Prostate gland (tissue), 2 donors: ENCODE measurements at places on chromosomes 7 and 10.

GRCh38 chr10:61439058-61439609 is 14.0 kb downstream of the TMEM26 start:
- DNase-seq = no peak

GRCh38 chr10:75437693-75438092 is 6.3 kb downstream of the LRMDA start:
- DNase-seq = no peak

GRCh38 chr7:24608504-24608903 is 35.3 kb downstream of the PALS2 start:
- no peak for DNase-seq

DNA sequence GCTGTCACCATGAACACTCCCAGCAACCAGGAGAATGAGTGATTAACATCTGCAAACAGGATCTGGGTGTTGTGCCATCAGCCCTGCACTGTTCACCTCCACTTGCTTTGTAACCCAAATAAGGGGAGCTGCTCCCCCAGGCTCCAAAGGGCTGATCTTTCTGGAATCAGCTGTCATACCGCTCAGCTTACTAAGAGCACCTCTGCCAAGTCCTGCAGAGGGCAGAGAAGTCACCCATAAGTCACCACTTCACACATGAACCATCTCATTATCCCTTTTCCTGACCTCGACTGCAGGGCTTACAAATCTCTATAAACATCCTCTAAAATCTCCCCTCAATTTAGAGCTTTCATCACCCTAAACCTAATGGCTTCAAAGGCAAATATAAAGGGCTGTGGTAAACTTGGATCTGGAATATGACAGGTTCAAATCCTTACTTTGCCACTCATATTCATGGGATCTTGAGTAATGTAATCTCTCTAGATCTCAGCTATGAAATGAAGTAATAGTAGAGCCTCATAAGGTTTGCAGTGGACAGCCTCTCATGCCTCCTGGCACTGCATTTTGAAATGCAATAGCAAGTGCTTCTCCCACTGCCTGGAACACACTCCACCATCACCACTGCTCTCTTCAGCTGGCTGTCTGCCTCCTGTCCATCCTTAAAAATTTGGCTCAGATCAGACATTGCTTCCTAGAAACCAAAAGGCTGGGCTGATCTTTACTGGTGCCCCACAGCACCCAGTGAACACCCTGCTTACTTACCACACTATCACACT is 38.8 kb downstream of the ERLIN1 start:
- no peak for DNase-seq
